ENCODE measurements at places on chromosomes 2 and 18.

DNA sequence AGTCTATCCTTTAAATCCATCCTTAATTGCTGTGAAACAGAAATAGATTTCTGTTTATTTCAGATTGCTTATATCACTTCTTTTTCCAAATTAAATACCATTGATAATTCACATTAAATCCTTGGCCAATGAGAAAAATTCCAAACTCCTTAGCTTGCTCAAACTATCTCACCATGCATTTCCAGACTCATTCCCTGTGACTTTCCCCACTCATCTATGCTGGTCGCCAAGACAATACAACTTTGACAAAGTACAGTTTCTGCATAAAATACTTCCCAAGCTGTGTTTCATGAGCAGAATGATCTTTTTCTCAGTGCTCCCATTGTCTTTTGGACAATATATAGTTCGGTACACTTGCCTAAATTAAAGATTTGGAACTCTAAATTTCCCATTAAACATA is 575.6 kb downstream of the CPS1 start:
- no peak for DNase-seq

DNA sequence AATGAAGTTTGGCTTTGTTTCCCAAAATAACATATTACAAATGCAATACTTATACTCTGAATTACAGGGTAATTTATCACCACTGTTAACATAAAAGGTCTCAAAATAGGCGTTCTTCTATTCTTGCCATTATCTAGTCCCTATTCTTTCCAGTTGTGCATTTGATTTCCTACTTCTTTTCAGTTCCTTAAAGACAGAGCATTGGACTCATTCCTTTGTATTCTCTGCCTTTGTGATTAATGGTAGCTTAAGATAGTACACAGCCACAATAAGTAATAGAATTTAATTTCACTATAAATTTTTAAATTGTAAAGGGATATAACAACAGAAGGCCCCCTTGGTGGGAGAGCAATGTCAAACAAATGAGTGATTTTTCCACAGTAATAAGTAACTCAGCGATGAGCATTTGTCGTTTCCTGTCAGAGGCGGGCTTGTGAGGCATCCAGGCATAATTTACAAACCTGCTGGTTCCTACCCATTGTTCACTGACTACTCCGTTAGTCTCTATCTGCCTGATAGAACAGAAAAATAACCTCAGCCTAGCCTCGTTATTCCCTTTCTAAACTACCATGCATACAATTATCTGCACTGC is 456.6 kb upstream of the REG3G start:
- no peak for DNase-seq

DNA sequence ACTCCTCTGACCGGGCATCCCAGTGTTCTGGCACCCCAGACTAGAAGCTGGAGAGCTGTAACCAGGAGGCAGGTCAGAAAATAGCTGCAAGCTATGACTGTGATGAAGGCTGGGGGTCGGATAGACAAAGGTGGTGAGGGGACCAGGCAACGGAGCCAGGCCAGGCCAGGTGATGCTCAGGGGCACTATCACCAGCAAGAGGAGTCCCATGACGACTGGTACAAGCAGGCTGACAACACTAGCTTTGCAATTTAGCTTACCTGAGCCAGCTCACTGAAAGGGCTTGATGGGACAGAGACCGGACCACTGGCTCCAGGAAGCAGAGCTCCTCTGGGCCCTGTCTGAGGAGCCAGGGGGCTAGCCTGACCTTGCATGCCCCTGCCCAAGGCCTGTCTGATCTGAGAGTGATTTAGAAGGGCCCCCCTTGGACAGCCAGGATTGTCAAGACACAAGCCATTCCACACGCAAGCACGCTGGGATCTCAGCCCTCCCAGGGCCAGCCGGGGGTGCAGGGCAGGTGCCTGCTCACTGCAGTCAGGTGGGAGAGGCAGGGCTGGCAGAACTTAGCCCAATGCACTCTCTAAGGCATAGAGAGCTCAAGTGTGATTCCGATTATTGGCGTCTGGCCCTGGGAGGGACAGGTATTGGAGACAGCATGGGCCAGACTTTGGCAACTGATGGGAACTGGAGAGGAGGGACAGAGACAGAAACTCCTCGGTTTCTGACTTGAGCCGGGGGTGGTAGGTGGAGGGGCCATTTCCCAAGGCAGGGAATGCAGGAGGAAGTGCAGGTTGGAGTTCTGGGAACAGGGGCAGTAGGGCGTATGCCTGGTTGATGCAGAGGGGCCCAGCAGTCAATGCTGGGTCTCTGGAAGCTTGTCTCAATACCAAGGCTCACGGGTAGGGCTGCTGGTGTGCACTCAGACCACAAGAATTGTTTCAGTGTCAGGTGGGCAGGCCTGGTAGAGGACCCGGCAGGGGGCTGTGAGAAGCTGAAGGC is 47.7 kb downstream of the MYO7B start:
- DNase-seq: no peak

GRCh38 chr2:106122157-106122556 is 71.9 kb downstream of the UXS1 start:
- DNase-seq: no peak

GRCh38 chr2:48941908-48942307 is 186.4 kb upstream of the LHCGR start:
- no peak for DNase-seq

DNA sequence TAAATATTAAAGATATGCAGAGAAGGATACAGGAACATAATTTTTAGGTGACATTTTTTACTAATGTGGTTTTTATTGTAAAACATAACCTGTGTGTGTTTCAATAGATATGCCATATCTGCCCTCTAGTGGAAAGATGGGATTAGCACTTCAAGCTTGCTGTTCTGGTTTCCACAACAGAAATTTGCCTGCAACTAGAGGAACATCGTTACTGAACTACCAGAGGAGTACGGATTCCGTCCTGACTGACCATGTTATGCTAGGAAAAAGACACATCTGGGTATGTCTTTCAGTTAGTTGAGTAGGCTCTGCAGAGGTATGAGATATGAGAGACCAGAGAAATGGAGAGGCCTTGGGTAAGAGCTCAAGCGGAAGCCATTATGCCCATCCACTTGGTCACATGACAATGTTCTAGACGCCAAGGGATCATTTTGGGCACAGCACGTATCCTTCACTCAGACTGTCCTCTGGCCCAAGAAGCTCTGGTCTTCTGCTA is 104.9 kb downstream of the MBD2 start:
- DNase-seq: no peak

GRCh38 chr2:60555783-60556139 is 2.3 kb upstream of the BCL11A start:
- no peak for DNase-seq

DNA sequence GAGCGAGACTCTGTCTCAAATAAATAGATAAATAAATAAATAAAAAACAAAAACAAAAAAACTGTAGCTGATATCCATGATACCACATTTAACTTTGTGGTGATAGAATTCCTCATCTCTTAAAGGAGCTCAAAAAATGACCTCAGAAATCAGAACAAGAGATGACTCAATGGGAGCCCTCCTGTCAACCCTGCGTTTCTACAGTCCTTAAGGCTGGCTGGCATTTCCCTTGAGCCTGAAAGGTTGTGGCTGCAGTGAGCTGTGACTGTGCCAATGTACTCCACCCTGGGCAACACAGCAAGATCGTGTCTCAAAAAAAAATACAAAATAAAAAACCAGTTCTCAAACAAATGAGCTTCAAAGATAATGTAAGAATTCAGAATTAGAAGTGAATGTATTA is 40.4 kb downstream of the CHST9 start:
- DNase-seq: no peak

DNA sequence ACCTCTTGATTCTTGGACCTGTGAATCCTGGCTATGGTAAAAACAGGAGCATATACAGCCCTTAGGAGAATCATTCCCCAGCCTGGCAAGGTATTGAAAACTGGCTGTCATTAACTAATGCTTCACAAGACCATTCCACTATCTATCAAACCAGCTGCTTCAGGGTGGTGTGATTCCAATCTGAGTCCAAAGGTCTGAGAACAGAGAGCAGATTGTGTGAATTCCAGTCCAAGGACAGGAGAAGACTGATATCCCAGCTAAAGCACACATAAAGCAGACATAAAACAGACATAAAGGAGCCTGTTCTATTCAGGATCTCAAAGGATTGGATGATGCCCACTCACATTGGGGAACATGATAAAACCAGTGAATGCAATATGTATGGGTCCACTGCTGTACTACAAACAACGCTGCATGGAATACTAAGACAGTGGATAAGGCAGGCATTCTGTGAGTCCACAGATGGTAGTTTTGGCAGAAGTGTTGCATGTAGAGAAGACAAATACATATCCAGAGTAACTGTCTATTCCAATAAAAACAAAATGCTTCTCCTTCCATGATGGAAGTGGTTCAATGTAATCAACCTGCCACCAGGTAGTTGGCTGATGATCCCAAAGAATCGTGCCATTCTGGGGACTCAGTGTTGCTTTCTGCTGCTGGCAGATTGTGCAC is 363.9 kb downstream of the KCNJ3 start:
- DNase-seq: no peak

DNA sequence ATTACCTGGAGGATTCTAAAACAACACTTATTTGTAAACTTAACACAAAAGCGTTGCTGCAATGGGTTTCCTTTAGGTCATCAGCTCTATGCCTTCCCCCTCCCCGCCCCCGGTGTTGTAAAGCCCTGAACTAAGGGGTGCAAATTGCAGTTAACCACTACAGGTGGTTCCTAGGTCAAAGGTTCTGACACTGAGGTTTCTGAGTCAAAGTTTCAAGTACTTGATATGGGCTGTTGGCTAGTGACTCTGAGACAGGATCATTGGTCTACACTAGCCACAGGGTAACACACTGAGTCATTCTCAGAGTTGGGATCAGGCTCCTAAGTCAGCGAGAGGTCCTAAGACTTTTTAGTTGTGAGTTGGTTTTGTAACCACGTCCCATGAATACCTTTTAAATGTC is 15.4 kb downstream of the IL1B start:
- DNase-seq: no peak

- DNase-seq: no peak
Observed at GRCh38 chr2:180698668-180699067, 281.7 kb upstream of the UBE2E3 start.

- no peak for DNase-seq
Observed at GRCh38 chr2:86195808-86196387, 636 bp upstream of the IMMT start.

DNA sequence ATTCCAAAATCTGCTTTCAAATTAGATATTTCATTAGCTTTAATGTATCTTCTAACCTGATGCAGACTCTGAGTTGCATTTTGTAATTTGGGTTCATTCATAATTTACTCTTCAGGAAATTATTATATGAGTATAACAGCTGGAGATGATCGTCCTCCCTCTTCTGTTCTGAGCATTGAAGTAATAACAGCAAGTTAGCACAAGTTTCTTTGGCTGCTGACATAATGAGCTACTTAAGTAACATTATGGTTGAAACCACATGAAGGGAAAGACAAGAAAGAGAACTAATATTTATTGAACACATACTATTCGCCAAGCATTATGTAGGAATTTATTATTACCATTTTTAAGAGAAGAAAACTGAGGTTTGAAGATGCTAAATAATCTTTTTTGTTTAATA is 75.1 kb downstream of the CPO start:
- no peak for DNase-seq

GRCh38 chr2:222049946-222050345 is 248.9 kb downstream of the PAX3 start:
- DNase-seq: no peak

DNA sequence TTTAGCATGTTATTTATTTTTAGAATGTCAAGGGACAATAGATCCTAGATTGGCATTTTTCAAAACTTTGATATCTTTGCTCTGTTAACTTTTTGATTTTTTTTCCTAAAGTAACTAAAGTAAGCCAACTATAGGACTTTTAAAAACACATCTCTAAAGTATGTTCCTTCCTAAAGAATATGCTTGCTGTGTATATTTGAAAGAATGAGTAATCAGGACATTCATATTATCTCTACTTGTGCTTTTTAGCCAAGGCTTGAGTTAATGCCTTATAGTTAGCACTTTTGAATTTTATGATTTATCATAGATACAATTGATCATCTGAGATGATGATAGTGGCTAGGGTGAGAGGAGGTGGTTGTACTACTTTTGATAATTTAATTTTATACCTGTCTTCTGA is 93.6 kb downstream of the BABAM2 start:
- DNase-seq: no peak

GRCh38 chr18:74819433-74820059 is 221.9 kb downstream of the ZNF407 start:
- DNase-seq: no peak

DNA sequence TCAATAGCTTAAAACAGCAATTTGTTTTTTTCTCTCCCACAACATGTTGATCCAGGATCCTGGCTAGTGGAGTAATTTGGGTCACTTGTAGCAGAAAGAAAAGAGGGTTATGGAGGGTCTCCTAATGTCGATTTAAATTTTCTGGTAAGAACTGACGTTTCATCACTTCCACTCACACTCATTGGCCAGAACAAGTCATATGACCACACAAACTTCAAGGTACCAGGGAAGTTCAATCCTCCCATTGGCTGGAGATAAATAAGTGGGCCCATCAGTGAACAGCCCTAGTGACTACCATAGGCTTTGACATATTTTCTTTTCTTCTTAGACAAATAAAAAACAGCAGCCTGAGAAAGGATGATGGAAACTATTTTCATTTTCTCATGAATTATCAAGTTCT is 8.3 kb upstream of the TMEM131 start:
- DNase-seq: no peak

GRCh38 chr2:120029672-120030640 is 17.1 kb downstream of the EPB41L5 start:
- DNase-seq: no peak

DNA sequence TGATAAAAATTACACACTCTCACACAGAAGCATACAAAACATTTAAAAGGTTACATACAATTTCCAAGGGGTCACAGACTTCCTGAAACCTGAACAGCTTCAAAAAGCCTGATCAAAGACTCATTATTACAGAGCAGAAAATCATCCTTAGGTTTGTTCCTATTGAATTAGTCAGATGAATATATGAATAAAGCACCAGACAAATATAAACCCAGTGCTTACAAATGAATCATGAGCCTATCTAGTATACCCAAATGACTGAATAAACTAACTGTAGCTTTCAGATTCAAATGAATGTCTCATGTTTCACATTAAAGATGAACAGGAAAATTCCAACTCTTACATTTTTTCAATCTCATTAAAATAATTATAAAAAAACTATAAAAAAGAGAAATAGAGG is 550.3 kb downstream of the SUCLG1 start:
- DNase-seq: no peak

- DNase-seq: no peak
Observed at GRCh38 chr2:201483342-201483741, 31.8 kb downstream of the STRADB start.

DNA sequence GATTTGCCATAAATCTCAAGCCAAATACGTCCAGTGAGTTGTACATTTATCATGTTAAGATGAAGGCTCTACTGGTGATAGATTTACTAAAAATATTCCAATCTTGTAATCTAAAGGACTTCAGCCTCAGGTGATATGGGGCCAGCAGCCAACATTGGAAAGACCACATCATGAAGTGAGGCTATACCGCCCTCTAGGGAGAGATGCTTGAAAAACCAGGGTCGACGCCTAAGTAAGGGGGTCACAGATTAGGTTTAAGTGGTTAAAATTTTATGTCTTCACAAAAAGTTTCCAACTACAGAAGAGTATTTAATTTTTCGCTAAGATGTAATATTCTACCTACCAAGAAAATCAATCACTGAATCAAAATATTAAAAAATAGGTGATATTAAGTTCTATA is 33.3 kb downstream of the DOCK10 start:
- no peak for DNase-seq

GRCh38 chr2:201642086-201642578 is 1.2 kb downstream of the TMEM237 start:
- no peak for DNase-seq
